ENCODE measurements at places on chromosomes 7 and 10.

DNA sequence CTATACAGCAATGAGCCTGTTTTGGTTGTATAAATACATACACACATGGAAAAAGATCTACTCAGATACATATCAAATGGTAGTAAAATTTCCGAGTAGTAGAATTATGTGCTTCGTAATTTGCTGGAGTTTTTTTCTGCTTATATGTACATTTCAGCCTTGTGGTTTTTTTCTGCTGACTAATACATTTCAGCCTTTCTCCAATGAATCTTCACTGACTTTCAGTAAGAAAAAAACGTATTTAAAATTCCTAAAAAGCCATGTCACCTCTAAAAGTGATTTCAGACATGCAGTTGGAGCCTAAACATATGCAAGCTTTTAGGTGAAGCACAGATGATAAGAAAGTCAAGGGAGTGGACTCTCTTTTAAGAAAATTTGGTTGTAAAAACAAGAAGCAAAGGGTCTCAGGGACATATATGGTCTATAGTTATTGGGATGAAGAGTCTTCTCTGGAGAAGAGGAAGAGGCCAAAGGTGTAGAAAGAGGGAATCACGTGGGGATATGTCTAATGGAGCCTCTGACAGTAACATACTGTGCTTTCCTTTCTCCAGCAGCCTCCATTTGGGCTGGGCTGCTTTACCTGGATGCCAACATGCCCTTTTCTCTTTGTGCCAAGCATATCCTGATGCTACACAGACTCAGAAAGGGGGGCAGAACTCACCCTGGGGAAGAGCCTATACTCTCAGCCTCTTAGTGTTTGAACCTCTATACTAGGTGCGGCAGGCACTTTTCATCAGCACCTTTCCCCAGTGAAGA is 2.4 kb downstream of the AMPH start:
- DNase-seq: no peak

DNA sequence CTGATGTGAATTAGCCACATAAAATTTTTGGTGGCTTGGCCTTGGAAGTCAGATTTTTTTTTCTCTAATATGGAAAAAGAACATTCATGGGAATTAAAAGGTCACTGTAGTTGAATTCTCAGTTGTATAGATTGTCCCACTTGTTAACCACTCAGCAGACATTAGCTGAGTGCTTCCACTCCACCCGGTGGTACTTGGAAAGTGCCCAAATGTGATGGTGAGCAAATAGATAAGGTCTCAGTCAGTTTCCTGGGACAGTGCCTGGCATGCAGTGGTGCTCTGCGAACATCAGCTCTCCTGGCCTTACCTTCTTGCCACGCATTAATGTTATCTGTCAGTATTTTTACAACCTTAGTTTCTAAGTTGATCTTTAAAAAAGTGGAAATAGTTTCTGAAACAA is 1.4 kb downstream of the ATP5F1C start:
- no peak for DNase-seq

- DNase-seq: no peak
Measured at GRCh38 chr7:778271-778967, 51.3 kb upstream of the PRKAR1B start.

GRCh38 chr7:139687980-139688632 is 89.7 kb downstream of the HIPK2 start:
- no peak for DNase-seq

DNA sequence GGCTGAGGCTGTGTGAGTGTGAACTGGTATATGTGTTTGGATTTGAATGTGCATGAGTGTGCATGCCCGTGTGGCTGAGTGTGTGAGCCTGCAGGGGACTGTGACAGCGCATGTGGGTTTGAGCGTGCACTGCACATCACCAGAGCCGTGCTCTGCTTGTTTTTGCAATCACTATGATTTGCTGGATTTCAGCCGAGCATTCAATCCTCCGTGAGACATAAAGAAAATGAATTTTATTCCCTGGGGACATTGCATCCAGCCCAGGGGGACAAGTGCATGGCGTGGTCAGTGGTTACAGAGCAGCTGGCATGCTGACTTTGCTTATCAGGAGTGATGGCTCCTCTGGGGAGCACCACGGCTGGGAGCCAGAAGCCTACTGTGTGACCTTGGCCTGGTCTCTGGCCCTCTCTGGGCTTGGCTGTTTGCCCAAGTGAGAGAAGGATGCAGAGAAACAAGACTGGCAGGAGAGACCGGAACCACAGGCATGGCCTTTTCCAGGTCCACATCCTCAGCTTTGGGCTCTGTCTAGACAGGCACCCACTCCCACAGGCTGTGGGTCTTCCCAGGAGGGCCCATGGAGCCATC is 160.2 kb upstream of the UNC5B start:
- DNase-seq: no peak

- DNase-seq: no peak
Measured at GRCh38 chr7:124201768-124202349, 169.0 kb upstream of the TMEM229A start.

- no peak for DNase-seq
Measured at GRCh38 chr7:87853237-87853864, 22.8 kb downstream of the SLC25A40 start.

DNA sequence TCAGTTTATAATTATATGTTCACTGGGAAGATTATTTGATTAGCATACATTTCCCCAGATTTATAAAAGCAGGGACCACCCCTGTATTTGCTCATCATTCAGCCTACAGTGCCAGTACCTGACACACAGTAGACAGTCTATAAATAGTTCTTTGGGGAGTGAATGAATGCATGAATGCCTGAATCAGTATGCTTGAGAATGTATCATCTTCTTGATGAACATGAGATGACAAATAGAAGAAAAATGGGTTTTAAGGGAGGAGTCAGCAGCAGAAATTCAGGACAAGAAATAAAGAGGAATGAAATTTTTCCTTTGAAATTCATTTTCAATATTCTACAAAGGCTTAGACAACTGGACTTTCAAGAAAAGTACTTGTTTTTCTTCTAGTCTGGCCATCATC is 295.8 kb upstream of the LRRTM3 start:
- DNase-seq: no peak

DNA sequence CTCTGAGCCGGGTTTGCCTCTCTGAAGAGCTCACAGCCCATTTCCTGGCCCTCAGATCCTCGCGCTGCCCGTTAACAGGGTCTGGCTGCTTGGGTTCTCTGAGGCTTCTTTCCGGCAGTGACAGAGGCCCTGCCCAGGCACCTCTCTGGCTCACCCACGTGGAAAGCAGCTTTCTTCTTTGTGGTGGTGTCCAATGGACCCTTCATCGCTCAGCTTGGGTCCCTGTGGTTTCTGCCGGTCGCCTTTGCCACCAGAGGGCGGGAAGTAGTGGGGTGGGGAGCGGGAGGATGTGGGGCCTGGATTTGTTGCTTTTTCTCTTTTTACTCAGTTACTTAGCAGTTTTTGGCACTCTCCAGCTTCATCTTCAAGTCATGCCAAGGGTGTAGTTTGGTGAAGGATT is 15.6 kb upstream of the JAKMIP3 start:
- DNase-seq: no peak

- no peak for DNase-seq
Measured at GRCh38 chr7:100670074-100670473, 3.5 kb upstream of the GNB2 start.

- no peak for DNase-seq
Measured at GRCh38 chr10:120505056-120505455, 48.0 kb downstream of the PLPP4 start.

DNA sequence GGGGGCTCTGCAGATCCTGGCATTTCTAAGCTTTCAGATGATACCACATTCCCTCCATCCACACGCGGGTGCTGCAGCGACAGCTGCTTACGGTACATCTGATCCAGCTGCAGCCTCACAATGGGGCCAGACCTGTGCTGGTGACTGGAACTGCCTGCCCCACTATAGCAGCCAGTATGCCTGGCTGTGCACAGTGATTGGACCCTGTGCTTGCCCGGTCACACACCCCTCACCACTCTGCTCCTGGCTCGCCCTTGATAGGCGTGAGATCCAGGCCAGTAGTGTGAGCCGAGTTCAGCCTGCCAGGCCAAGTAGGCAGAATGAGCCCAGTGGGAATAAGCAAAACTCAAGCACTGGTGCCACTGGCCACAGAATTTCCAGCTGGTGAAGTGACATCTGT is 164.8 kb downstream of the NRBF2 start:
- no peak for DNase-seq

- DNase-seq: no peak
Measured at GRCh38 chr10:63337455-63338251, 128.1 kb downstream of the JMJD1C start.

DNA sequence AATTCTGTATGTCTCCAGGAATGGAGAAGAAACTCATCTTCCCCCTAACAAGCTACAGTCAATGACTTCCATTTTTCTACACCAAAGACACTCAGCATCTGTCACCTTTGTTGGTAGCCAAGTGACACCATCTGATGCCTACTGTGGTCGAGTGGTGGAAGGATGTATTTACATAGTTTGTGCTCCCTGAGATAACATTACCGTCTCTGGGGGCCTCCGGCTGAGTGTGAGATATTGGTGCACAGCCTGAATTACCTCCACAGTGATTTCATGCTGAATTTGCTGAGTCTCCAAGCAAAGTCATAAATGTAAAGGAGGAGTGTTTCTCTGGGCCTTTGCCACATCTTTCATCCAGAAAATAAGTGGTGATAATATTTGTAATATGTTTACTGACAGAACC is 114.0 kb downstream of the GRID1 start:
- DNase-seq: no peak

- DNase-seq: no peak
Measured at GRCh38 chr7:68862261-68862660, 736.0 kb upstream of the AUTS2 start.

DNA sequence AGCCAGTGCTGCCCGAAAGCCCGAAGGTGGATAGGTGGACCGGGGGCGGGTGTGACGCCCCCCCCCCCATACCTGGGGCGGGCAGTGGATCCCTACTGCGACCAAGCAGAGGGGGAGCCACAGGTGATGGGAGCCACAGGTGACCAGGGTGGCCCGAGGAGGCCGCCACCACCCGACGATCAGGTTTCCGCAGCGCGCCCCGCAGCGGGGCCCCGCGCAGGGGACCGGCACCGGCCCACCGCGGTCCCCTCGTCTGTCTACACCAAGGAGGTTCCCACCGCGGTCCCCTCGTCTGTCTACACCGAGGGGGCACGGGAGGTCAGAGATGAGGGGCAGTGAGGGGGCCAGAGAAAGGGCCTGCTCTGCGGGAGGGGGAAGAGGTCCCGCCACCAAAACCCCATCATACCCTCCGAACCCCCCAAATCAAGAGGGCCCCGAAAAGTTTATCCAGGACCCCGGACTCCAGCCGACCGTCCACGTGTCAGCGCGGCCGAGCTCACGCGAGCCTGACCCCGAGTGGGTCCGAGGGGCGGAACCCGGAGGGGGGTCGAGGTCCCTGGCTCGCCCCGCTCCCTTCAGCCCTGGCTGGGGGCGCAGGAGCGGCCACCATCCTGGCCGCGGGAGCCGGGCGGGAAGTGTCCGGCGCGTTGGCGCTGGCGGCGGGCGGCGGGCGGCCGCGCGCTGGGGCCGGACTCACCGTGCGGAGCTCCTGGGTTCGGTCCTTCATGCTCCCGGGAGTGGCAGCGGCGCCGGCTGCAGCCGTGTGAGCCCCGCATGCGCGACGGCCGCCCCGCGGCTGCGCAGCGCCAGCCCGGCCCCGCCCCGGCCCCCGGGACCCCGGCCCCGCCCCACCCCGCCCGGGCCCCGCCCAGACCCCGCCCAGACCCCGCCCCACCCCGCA is at the start of gene STX1A:
TSS of gene STX1A (minus strand) at position 765 of the 901 bp plus-strand sequence. CDS start at position 727, 38 bp downstream.
- peak; percentile 40 for DNase-seq

DNA sequence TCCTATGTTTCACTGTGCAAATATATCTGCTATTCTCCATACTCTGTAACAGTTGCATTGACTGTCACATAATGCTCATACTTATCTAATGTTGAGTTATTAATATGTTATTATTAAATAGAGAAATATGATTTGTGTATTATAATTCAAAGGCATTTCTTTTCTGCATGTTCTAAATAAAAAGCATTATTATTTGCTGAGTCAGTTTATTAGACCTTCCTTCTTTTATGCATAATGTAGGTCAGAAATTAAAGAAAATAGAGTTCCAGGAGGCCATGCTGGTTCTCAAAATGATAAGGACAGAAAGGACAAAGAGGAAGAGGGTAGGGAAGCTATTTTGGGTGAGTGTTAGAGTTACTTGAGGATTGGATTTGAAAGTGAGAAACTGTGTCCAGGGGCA is 50.7 kb downstream of the CYP2C9 start:
- no peak for DNase-seq

DNA sequence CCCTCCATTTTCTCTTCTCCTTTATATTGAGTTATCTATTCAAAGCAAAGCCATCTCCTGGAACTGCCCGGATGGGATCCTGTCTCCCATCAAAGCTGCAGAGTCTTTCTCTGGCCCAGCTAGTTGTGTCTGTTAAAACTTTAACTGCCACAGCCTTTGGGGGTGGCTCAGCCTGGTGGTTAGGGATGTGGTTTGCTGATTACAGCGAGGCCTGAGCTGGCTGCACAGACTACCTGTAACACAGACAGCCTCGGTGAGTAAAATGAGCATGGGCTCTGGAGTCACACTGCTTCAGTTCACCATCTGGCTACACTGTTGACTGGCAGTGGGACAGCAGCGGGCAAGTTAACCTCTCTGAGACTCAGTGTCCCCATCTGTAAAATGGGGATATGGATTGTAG is 18.4 kb upstream of the HABP2 start:
- no peak for DNase-seq

GRCh38 chr10:31120961-31121685 is 89.5 kb upstream of the ZNF438 start:
- no peak for DNase-seq

- DNase-seq: no peak
Measured at GRCh38 chr7:106658316-106659165, 2.4 kb downstream of the CCDC71L start.

GRCh38 chr7:29565982-29566746 is 2.5 kb downstream of the PRR15 start:
- no peak for DNase-seq

DNA sequence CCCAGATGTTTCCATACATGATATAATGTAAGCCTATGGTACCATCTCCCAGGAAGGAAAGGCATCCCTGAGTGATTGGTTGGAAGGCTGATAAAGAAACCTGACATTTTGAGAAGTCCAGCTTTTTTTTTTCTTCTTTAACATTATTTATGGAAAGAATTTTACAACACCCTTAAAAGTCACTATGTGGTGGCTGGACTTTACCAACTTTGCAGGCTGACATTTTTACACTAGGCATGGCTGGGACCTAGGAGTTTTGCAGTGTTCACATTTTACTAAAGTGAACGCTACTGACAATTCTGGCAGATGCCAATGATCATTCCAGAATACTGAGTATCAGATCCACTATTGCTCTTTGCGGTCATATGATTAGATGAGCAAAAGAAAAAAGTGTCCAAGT is 239.9 kb downstream of the GLI3 start:
- no peak for DNase-seq

- DNase-seq: no peak
Measured at GRCh38 chr7:31805209-31805818, 118.3 kb downstream of the PPP1R17 start.

DNA sequence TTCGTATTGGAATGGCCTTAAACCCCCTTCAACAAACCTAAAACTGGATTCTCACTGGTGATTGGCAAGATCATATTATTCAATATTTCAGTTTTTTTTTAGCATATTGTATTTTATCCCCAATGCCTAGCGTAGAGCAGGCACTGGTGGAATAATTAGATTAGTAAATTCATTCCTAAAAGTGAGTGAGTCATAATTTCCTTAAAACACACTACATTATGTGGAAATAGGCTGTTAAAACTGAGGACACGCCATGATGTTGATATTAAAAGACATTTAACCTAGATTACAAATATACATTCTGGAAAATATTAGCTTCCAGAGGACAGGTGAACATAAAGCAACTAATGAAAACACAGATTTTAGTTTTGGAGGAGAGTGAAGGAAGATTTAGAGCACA is 463.9 kb downstream of the PARD3 start:
- DNase-seq: no peak

GRCh38 chr10:99412099-99412498 is 18.3 kb downstream of the GOT1 start:
- DNase-seq: no peak

- no peak for DNase-seq
Measured at GRCh38 chr10:58994226-58995057, 182.0 kb upstream of the PHYHIPL start.
